ENCODE measurements at places on chromosomes 6 and 20.
A peak's percentile ranks its signal among the peaks of the same experiment; 100 is the strongest.

- DNase-seq, result no peak
Observed at GRCh38 chr20:24777746-24778145, 171.3 kb upstream of the CST7 start.

- no peak for DNase-seq
Observed at GRCh38 chr6:108608453-108609275, 47.9 kb downstream of the FOXO3 start.

GRCh38 chr6:113923526-113923925, 47.4 kb downstream of the HDAC2 start:
- DNase-seq, result no peak

- DNase-seq, result no peak
Observed at GRCh38 chr6:148441454-148441911, 98.8 kb downstream of the SASH1 start.

DNA sequence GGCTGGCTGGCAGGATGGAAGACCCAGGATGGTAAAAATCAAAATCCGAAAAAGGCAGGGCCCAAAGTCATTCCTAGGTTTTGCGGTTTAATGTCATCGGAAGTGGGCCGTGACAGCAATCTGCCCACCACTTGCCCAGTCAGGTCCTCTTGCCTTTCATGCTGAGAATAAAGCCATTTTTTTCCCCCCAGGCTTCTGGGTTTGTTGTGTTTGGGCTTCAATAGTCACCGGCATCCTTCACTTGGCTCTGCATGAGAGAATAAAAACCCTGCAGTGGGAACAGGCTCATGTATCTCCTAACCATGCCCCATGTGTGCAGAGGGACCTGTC, 56.1 kb downstream of the MEP1A start:
- DNase-seq, result no peak

- DNase-seq, result peak; percentile 11
Observed at GRCh38 chr6:119179842-119180241, 101.4 kb upstream of the FAM184A start.

DNA sequence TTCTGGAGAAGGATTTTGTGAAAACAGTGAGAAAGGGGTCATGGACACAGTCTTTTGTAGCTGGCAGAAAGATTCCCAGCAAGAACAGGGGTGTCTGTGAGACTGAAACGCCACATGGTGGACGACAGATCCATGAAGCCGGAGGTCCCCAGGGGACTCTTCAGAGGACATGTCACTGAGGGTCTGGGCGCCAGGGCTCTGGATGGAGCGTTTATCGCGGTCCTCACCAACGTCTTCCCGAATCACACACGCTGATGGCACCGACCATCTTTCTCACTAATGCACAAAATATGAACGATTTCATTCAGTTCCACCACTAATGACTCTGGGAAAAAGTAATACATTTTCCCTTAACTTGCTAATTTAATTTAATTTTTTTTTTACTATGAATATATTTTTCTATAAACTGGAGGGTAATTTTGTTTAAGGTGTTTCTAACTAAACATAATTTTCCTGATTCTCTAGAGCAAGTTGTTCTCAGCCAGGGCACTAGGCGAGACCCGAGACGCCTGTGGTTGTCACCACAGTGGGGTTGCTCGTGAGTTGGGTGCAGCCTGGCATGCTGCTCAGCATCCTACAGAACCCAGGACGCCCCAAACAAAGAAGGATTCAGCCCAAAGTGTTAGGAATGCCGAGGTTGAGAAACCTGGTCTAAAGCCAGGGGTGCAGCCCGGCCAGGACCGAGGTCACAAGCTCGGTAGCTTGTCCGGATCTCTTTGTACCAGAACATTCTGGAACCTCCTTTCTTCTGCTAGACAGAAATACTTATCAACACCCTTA, 306.2 kb downstream of the TAF4 start:
- no peak for DNase-seq

DNA sequence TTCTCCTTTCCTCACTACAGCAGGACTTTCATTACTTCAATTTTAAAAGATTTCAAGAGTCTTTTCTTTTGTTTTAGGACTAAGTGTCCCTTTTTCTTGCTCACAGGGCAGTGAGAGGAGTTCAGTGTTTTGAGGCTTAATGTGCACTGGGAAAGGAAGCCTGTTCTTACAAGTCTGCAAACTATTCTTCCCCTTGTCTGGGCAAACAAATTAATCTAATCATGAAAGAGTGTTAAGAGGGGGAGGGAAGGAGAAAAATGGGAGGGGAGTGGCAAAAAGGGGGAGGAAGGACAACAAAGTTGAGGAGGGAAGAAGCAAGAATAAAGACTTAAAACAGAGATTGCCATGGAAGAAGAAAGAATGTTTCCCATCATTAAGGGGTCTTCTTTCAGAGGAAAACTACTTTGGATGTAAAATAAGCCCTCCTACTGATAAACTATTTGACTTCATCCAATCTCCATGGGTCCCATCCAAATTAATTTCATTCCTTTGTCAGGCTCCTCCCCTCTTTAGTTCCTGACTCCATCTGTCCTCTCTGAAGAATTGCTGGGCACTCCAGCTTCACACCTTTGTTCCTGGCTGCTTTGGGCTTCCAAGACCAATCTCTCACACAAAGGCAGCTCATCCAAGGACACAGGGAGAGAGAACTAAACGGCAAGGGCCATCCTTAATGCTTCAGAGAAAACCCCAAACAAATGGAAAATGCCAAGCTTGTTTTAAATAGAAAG, 244.5 kb downstream of the TPBG start:
- no peak for DNase-seq

DNA sequence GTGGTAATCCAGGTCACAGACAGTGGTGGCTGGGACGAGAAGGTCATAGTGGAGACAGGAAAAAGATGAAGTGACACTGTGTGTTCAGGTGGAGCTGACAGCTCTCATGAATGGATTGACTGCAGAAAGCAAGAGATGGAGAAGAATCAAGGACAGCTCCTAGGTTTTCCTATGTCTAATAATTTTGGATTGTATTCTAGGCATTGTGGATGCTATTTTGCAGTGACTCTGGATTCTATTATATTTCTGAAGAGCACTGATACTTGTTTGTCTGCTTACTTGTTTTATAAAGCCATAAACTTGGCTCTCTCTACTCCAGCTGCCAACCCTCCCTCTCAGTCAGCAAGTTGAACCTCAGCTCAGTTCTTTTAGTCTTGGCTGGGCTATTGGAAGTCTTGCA, 58.7 kb downstream of the BANF2 start:
- no peak for DNase-seq

DNA sequence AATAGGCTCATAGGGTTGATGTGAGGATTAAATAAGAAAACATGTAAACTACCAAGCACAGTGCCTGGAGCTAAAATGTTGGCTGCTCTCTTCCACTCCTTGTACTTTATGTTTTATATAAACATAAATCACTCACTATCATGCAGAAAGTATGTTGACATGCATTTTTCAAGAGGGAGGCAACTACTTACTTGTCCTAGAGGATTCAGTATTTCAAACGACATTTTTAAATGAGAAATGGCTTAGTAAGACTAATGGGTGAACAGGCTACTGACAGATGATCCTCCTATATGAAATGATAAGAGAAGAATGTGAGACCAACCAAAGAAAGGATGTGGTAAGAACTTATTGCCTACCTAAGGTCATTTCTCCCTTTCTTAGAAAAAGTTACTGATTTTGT, 21.0 kb downstream of the LATS1 start:
- no peak for DNase-seq

DNA sequence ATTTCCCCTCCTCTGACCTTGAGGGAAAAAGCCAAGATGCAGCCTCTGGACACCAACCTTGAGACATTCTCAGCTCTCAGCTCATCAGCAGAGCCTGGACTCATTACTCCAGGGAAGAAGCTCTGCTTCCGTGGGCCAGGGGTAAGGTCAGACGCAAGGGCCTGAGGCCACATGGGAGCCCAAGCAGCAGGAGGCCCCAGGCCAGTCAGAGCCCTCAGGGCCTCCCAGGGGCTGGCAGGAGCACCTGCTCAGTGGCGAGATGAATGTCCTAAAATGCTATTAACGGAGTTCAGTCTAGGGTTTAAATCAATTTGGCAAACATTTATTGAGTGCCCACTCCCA, 208.6 kb downstream of the ERMARD start:
- DNase-seq, result no peak

- DNase-seq, result no peak
Observed at GRCh38 chr6:141956046-141956761, 176.5 kb upstream of the GJE1 start.

DNA sequence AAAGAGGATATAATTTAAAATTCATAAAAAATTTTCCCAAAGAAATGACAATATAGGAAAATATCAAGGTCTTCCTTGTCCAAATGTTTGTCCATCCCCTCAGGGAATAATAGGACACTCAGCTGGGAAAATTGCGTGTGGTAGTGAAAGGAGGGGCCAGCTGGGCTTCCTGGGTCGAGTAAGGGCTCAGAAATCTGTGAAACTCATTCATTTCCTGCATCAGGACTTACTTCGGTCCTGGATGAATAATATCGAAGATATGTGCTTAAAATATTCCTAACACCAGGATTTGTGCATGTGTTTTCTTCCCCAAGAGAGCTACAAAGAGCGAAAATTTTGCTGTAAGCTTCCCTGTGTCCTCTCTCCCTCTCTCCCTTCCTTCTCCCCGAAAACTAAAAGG, 118.2 kb upstream of the GJE1 start:
- no peak for DNase-seq

GRCh38 chr6:106380407-106380806, 19.9 kb downstream of the CRYBG1 start:
- no peak for DNase-seq

GRCh38 chr20:25601659-25602058, 16.3 kb upstream of the NINL start:
- DNase-seq, result no peak

GRCh38 chr6:29107758-29108157, at the start of gene OR2J3:
TSS of gene OR2J3 (plus strand) at chr6:29108058. CDS start at chr6:29111891, 3,833 bp downstream.
- DNase-seq, result no peak

DNA sequence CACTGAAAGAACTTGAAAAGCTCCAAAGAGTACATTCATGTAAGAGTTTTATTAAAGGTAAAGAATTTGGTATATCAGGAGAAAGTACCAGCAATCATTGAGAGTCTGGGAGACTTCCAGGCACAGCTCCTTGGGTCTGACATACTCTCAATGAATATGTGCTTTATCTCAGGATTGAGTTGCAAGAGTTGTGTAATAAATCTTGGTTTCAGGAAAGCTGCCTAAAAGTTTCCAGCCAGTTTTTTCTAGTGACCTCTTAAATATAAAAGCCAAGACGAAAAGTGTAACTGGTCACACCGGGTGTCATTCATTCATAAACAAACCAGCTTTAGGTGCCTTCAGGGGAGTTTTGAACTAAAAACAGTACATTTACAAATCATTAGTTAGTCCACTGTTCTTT, 21.6 kb upstream of the GJA1 start:
- no peak for DNase-seq

GRCh38 chr6:43143235-43144128, 27.6 kb upstream of the SRF start:
- peak; percentile 87 for DNase-seq

DNA sequence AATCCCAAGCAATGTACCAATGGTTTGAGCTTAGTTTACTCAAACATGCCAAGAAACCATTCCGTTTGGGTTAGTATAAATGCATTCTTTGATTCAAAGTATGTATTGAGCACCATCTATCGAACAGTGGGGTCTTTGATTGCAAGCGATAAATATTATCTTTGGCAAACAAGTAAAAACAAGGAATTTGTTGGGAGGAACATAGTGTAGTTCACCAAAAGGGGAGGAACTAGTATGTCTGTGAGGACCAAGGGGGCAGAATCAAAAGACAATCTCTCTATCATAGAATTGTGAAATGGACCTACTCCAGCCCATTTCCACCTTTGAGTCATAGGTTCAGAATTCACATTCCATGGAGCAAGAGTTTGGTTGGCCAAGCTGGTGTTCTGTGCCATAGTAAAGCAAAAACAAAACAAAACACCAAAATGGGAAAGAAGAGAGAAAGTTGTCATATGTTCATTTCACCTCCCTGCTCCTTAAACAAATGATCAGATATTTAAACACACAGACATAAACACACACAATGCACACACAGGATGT, 266.0 kb downstream of the TSHZ2 start:
- no peak for DNase-seq

GRCh38 chr6:85403331-85404015, 46.4 kb upstream of the NT5E start:
- no peak for DNase-seq

- DNase-seq, result peak; percentile 3
Observed at GRCh38 chr6:2688401-2689064, 62.2 kb downstream of the MYLK4 start.

- DNase-seq, result no peak
Observed at GRCh38 chr6:130693944-130694343, 133.3 kb upstream of the SMLR1 start.

- DNase-seq, result peak; percentile 99
Observed at GRCh38 chr6:15248451-15249370, 2.8 kb downstream of the JARID2 start.

DNA sequence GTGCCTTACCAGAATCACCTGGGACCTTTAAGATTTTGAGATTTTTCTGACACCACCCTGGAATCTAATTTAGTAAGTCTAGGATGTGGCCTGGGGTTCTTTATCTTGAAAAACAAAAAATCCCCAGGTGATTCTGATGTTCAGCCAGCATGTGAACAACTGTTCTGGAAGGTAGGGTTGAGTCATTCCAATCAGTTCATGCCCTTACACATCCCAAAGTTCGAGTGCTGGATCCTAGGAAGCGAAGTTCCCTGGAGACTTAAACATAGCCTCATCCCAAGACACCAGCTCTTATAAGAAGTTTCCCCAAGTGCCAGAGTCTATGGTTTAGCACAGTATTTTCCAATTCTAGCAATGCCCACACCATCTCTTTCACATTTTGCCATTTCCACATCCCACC, 6.3 kb upstream of the TSHZ2 start:
- DNase-seq, result no peak

GRCh38 chr6:169490246-169490641, 211.6 kb downstream of the WDR27 start:
- DNase-seq, result no peak

DNA sequence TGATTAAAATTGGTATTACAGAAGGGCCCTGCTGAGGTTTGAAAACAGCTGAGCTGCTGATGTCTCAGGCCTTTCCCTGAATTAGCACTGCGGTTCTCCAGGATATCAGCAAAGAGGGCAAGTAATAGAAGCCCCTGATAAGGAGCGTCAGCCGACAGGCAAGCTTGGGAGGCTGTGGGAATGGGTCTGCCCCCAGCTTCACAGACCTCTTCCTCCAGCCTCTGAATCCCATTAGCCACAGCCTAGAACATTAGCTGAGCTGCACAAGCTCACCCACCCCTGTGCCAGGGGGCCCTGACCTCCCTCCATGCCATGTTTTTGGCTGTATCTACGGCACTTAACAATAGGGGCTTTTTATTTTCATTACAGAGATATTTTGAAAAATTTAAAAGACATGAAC, 59.9 kb downstream of the VAPB start:
- DNase-seq, result no peak

DNA sequence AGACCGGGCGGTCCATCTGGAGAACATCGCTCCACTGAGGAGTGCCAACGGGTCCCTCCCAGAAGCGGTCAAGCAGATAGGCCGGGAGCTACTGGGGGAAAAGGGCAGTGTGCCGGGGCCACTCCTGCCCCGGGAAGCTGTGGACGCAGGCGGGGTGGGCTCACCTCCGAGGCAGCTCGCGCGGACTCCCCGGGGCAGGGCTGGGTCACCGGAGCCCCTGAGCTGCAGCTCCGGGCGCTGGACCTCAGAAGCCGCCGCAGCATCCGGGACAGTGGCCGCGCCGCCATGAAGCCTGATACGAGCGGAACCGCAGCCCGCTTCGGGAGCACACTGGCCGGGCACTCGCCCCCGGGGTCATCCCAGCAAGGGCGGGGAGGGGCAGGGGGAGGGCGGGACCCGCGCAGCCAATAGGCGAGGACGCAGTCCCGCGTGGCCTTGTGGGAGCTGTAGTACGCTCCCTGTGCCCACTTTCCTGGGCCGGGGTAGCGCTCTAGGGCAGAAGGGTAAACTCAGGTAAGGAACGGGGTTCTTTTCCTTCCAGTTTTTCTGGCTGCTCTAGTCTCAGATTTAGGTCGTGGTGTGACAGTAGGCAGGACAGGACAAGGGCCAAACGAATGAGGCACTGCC, at the start of gene MOCS1:
MOCS1 (minus strand) TSS at position 332 of the 627 bp plus-strand sequence; CDS start at position 287, 45 bp downstream.
- peak; percentile 40 for DNase-seq
